ENCODE measurements at places on chromosomes 13 and 19.

GRCh38 chr13:47216176-47216822, 319.4 kb upstream of the HTR2A start:
- DNase-seq: no peak

GRCh38 chr19:11397089-11397610, 13.0 kb upstream of the EPOR start:
- no peak for DNase-seq

GRCh38 chr19:15293781-15294491, 38.4 kb downstream of the BRD4 start:
- DNase-seq: no peak

GRCh38 chr13:73995736-73996135, 138.5 kb downstream of the KLF12 start:
- DNase-seq: no peak

DNA sequence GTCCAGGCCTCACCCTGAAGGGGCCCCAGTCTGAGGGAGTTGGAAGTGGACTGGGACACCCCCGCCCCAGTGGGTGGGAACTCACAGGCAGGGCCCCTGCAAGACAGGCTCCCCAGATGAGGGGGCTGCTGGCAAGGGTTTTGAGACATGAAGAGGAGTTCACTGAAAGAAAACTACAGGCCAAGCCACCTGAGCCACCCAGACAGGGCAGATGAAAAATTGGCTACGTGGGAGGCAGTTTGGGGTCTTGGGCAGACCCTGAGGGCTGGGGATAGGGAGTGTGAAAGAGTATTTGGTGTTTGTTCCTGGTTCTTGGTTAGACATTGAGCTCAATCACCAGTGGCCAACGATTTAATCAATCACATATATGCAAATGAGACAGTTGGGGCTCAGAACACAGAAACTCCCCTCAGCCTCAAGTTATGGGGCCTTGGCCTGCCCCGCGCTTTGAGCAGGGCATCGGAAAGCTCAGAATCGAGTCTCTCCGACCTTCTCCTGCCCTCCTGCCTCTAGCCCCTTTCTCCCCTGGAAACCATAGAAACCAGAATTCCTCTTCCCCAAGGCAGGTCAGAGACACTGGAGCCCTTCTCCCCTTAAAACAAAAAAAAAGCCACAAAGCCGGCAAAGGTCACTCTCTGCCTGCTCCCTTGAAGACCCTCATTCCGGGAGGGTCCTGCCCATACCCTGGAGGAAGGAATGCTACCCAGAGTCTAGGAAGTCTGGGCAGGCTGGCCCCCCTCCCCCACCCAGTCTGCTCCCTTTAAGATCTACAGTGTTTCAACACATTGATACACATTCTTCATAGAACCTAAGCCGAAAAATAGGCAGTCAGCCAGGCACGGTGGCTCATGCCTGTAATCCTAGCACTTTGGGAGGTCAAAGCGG, 1.3 kb upstream of the ISYNA1 start:
- no peak for DNase-seq

- DNase-seq: no peak
Observed at GRCh38 chr19:1066748-1067340, at the start of gene ARHGAP45. ARHGAP45 (plus strand) TSS chr19:1067167; CDS start chr19:1067406, 239 bp downstream.

- DNase-seq: no peak
Observed at GRCh38 chr19:12638611-12639182, 27.8 kb downstream of the MAN2B1 start.

DNA sequence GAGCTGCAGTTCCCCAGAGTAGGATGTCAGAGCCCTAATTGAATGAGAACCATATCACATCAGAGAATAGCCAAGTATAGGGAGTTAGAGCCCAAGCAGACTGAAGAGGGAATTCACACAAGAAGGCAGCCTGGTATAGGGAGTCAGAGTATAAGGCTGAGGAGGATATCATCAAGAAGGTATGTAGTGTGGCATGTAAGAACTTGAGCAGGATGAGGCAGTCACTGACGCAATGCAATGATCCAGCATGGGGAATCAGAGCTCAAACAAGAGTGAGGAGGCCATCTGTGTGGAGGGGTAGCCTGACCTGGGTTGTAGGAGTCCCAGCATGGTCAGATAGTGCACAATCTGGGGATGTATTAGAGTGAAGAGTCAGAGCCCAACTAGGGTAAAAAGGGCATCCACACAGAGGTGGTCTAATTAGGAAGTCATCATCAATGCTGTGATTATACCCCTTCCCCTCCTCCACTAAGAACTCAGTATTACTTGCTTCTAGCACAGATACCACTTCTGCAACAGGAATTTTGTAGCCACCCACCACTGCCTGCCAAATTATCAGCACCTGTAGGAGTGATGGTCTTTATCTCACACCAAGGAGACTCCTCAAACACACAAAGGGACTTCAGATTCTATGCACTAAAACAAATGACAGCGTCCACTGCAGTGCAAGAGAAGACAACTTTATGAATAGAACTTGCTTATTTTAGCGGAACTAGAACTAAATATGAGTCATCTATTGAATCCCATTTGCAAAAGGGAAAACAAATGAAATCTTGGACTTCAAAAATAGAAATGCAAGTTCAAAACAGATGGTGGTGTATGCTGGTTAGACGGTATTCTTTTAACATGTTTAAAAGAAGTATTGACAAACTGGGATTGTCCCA, 107.2 kb downstream of the FNDC3A start:
- no peak for DNase-seq

GRCh38 chr19:13977803-13978202, 25.5 kb downstream of the DCAF15 start:
- no peak for DNase-seq

DNA sequence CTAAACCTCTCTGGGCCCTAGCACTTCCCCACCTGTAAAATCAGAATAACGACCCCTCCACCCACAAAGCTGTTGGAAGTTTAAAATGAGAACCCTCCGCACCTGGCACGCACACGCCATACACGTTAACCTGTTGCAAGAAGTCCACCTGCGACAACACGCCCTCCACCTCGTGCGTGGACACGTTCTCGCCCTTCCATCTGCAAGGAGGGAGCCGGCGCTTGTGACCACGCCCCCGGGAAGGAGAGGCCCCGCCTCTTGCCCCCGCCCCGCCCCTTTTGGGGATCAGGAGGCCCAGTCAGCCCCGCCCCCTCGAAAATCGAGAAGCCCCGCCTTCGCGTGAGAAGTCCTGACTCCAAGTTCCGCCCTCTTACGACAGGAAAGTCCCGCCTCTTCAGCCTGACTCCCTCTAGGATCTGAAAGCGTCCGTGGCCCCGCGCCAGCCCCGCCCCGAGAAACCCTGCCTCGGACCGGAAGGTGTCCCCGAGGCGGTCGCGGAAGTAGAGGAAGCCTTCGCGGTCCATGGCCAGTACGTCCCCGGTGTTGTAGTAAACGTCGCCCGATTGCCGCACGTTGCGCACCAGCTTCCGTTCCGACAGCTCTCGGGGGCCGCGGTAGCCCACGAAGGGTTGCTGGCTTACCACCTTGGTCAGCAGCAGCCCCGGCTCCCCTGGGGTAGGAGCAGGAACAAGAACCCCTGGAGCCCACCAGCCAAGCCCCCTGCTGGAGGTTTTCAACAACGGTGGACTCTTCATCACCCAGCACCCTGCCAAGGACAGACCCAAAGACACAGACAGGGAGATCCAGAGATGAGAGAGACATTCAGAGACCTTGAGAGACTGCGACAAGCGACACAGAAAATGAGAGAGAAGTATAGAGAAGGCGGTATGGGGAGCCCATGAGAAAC, 12.5 kb downstream of the SLC27A5 start:
- DNase-seq: peak; percentile 87

DNA sequence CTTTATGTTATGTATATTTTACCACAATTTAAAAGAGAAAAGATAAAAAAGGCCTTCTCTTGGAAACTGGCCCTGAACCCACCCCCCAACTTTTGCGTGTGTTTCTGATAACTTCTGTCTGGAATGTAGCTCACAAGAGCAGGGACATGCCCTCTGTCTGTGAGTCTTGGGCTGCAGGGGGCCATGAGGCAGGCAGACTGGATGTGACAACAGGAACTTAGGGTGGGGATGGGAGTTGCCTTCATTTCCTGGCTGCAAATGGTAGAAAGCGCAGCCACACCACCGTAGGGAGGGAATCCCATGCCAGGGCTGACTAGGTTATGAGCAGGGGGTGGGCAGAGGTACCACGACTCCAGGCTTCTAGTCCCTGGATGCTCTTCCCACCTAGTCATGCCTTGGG, 21.9 kb downstream of the CILP2 start:
- DNase-seq: no peak

DNA sequence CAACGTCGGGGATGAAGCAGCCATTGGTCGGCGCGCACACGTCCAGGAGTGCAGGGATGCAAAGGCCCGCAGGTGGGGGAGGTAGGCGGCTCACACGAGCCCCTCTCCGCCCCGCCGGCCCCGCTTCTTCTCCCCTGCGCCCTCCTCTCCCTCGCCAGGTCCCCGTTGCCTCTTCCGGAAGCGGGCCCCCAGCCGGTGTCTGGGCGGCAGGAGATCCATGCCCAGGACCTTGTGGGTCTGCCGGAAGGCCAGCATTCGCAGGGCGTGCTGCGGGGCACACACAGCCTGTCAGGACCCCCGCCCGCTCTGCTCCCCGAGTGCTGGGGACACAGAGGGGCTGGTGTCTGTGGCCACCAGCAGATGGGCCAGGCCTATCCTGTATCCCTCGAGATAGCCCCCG, 19.7 kb upstream of the MATK start:
- no peak for DNase-seq

GRCh38 chr13:85853161-85853894, 54.1 kb upstream of the SLITRK6 start:
- DNase-seq: no peak

DNA sequence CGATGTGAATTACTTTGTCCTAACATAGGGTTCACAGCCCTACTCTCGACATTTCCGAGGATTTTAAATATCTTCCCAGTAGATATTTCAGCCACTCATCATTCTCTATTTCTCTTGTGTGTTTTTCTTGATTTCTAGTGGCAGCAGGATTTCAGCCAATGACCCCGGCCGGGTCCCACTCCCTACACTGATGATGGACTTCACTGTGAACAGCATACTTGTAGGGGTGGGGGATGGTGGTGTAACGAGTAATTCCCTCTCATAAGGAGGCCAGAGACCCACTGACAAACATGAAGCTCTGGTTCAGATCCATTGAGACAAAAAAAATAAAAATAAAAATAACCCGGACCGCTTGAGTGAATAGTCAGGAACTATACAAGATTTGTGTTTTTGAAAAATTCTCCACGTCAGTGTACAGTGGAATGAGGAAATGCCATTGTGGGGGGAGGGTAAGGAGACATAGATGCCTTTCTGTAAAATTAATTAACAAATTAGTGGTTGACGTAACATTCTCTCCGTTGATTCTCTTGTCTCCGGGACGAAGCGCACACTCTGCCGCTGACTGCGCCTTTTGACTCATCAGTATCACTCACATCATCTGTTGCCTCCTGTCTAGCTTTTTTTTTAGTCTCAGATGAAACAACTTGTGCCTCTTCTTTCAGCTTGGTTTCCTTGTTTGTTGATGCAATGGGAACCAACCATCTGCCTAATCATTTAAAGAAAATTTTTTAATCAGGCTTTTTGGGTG, 48.8 kb upstream of the IRS2 start:
- DNase-seq: no peak

DNA sequence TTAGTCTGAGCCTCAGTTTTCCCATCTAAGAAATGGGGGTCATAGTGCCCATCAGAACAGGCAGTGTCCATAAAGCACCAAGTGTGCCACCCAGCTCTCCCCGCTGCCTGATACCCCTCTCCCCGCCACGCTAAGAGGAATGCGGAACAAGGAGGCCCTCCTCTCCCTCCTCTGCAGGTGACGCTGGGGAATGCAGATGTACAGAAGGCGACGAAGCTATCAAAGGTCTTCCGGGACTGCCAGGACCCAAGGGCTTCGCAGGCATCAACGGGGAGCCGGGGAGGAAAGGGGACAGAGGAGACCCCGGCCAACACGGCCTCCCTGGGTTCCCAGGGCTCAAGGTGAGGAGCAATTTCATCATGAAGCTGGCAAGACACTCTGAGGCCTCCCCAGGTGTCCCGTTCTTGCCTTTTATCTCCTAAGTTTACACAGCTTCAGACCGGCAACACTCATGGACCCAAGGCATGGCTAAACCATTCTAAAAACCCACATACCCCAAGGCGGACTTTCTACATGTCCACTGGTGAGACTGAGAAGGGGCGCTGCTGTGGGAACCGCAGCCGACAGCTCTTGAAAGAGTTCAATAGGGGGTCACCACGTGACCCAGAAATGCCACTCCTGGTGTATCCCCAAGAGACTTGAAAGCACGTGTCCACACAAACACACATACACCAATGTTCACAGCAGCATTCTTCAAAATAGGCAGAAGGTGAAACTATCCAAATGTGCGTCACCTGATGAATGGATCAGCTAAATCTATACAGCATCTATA, 102.7 kb downstream of the RAB20 start:
- DNase-seq: no peak

- no peak for DNase-seq
Observed at GRCh38 chr19:10895920-10896319, 24.6 kb downstream of the CARM1 start.

DNA sequence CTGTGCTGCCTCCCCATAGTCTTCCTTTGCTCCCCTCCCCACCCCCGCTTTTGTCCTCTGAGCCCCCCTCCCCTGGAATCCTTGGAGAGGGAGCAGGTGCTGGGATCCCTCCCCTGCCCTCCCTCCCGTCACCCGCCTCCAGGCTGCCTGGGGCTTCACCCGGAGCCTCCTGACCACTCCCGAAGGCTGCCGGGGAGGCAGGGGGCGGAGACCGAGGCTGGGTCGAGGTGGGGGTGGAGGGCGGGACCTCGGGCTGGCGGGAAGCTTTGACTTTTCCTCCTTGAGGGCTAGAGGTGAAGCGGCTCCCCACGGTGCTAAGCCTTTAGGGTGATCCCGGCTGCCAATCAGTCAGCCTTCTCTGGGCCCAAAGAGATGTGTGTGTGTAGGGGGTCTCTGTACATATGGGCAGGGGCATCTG, 1.5 kb downstream of the KMT5C start:
- no peak for DNase-seq

- DNase-seq: no peak
Observed at GRCh38 chr13:29515372-29515771, 80.1 kb downstream of the SLC7A1 start.

GRCh38 chr19:47094557-47095475, 18.8 kb downstream of the ZC3H4 start:
- no peak for DNase-seq

GRCh38 chr19:40394816-40395210, 4.8 kb upstream of the HIPK4 start:
- DNase-seq: no peak

- no peak for DNase-seq
Observed at GRCh38 chr13:108115738-108116137, 99.6 kb downstream of the LIG4 start.

GRCh38 chr13:113622791-113623490, 35.1 kb downstream of the ATP4B start:
- DNase-seq: no peak

GRCh38 chr13:89066868-89067466, 1395.8 kb downstream of the SLITRK5 start:
- DNase-seq: no peak
